ENCODE measurements at places on chromosomes 3 and 15. TPM values are rescaled to one million over a fixed set of nuclear protein-coding genes. Genes with fewer than 3 reads are reported as not detected.
A peak's percentile ranks its signal among the peaks of the same experiment; 100 is the strongest.

Gene SNRPA1
- total RNA-seq: 213 TPM

Gene TLR9
- 0.16 TPM for total RNA-seq

Gene MINAR1
- total RNA-seq: 0.35 TPM

DNA sequence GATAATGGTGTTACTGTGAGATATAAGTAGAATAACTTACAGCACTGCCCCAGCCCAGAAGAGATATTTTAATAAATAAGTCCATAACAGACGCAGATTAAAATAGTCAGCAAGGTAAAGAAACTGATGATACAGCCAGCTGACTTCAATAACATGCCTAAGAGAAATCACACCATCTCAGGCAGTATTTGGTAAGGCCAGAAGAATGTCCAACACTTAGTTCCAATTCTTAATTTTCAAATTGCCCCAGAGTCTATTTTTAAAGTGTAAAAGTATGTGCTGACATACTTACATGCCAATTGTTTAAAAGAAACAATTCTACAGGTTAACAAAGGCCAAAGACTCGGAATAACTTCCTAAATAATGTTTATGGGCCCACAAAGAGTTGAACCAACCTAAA is 1.6 kb downstream of the GNB4 start:
- no peaks in the 10 kb centered on the region for H3K36me3 ChIP-seq
- H3K4me3 ChIP-seq: no peak overlapping the region
- H3K4me1 ChIP-seq: peaks cover 8% of the 10 kb centered on the region
- no peak for DNase-seq
- no peak overlapping the region for H3K27ac ChIP-seq

Gene BOC
- not detected for total RNA-seq

DNA sequence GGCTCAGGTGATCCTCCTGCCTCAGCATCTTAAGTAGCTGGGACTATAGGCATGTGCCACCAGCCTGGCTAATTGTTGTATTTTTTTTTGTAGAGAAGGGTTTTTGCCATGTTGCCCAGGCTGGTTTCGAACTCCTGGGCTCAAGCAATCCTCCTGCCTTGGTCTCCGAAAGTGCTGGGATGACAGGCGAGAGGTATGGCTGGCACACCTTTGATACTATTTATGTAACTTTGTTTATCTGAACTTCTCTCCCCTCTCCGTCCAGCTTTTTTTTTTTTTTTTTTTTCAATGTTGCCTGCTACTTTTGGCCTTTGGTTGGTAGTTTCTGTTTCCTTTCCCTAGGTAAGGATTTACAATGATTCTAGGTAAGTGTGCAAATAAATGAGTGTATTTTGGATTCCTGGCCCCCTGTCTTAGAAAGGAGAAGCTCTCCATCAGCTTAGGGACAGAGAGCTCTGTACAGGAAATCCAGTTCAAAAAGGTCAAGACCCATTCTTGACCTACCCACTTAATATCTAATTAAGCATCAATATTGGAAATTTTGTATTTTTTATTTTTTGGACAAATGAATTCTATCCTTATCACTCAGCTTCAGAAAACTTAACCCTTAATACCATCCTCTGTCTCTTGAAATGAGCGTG is 6.8 kb downstream of the ARL6IP5 start:
- H3K4me1 ChIP-seq: peaks cover 94% of the 10 kb centered on the region
- peak overlapping the region; percentile 19 for H3K4me3 ChIP-seq
- peak overlapping the region; percentile 60 for H3K27ac ChIP-seq
- no peaks in the 10 kb centered on the region for H3K36me3 ChIP-seq
- no peaks in the 10 kb centered on the region for H3K27me3 ChIP-seq

DNA sequence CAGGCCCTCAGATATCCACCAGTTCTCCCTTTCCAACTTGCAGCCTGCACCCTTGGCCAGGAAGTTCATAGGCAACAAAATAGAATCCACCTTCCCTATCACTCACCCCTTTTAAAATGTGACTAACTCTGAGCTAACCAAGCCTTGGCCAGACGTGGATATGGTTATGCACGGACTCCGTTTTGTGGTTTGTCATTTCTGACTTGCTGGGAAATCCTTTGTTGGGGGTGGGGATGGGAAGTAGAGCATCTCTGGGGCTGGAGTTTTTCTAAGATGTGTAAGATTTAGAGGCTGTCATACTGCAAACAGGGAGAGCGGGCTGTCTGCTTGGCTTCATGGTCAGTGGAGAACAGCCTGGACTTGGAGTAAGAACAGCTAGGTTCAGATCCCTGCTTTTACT is 62.6 kb downstream of the SMAD3 start:
- H3K4me1 ChIP-seq: peaks cover 52% of the 10 kb centered on the region
- no peak for DNase-seq
- no peak overlapping the region for H3K27ac ChIP-seq
- no peaks in the 10 kb centered on the region for H3K27me3 ChIP-seq
- no peak overlapping the region for H3K4me3 ChIP-seq

DNA sequence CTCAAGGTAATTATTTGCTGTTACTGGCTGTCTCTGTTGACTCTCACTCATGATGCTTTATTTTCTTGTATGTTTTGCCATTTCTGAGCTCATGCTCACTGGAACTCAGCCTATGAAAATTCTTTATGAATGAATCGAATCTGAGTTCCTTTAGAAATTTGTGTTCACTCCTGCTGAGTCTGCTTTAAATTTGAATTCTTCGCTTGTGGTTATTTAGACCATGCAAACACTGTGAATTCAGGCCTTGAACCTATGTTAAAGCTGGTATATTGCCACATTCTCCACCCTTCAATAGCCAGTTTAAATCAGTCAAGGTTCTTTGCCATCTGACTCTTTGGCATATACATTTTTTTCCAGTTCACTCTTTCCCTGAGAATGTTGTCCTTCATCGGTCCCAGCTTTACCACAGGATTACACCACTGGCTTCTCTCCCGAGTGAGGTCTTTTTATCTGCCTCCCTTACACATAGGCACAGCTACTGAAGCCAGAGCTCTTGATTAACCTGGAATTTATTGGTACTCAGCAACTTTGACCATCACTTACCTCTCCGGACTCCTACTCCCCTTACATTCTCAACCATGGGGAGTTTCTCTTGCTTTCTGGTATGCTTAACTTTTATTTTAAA is 400.6 kb downstream of the VPS13C start:
- H3K4me1 ChIP-seq: no peaks in the 10 kb centered on the region
- H3K27ac ChIP-seq: no peak overlapping the region
- no peaks in the 10 kb centered on the region for H3K27me3 ChIP-seq
- no peak overlapping the region for H3K4me3 ChIP-seq
- DNase-seq: no peak

Gene ZBTB47
- total RNA-seq: 0.48 TPM

GRCh38 chr15:55741833-55742497 is 987 bp downstream of the PRTG start:
- peaks cover 8% of the 10 kb centered on the region for H3K4me1 ChIP-seq
- no peaks in the 10 kb centered on the region for H3K36me3 ChIP-seq
- no peak for DNase-seq
- H3K4me3 ChIP-seq: peak overlapping the region; percentile 34
- H3K27me3 ChIP-seq: peaks cover 21% of the 10 kb centered on the region
- no peak overlapping the region for H3K27ac ChIP-seq

Data from CD8-positive, alpha-beta memory T cell (primary cell).